ENCODE measurements at places on chromosomes 2 and 18. TPM values are rescaled to one million over a fixed set of nuclear protein-coding genes. Genes with fewer than 3 reads are reported as not detected.

DPP4 gene
- total RNA-seq, result 79.6 TPM

KRTCAP3 gene
- not detected for total RNA-seq

DNA sequence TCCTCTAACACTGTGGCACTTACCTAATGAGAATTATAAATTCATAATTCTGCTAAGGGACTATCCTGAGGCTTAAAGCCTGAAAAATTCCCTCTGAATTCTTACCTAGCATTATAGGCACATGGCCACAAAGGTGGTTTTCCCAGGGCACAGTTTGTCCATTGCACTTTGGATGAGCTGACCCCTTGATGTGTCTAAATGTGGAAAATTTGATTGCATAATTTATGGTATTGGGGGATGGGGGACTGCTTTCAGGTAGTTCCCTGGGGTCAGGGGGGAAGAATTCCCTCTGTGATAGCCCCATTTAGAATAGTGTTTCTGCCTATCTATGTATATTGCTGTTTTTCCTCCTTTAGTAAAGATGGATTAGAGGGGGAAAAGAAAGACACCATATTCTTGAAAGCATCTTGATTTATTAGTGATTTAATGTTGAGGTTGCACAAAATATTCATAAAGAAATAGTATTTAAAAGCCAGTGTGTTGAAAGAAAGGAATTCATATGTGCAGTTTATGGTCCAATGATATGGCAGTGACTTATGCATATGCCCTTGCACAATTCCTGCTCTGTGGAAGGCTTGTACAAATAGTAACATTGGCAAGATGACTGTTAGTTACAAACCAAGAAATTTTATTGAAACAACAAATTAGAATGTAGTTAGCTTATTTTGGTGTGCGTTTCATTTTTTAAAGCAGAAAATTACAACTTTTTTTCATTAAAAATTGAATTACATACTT, 8.7 kb upstream of the HTR2B start:
- DNase-seq, result no peak

DNA sequence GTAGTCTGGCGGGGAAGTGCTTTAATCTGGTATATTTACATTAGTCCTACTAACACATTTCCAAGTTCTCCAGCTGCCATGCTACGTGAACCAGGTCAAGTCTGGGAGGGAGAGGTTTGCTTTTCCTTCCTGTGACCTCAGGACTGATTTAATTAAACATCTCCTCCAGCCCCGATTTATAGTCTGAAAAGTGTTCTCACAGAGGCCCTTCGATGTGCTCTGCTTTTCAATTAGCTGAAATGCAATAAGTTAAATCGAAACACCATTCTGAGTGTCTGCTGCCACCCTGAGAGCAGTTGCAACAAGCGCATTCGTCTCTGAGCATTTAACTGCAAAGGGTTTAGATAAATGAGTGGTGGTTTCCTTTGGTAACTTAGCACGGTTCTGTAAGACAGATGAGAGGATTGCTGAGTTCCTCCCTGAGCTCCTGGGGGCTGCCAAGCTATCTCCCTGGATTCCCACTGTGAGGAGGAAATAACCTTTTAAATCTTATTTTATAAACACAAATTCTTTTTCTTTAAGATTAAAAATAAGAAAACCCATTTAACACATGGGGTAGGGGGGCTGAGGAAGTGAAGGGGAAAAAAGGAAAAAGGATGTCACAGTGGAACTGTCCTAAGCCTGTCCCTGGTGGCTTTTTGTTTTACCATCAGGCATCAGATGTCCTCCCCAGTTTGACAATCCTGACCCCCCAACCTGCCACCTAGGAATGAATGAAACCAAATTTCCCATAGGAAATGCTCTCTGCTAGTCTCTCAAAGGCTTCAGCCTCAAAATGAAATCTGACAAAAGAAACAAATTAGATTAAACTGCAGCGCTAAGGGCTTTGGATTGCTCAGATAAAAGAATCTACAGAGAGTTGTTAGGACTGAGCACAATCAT, 56.5 kb upstream of the CREB1 start:
- peak; percentile 88 for DNase-seq

DNA sequence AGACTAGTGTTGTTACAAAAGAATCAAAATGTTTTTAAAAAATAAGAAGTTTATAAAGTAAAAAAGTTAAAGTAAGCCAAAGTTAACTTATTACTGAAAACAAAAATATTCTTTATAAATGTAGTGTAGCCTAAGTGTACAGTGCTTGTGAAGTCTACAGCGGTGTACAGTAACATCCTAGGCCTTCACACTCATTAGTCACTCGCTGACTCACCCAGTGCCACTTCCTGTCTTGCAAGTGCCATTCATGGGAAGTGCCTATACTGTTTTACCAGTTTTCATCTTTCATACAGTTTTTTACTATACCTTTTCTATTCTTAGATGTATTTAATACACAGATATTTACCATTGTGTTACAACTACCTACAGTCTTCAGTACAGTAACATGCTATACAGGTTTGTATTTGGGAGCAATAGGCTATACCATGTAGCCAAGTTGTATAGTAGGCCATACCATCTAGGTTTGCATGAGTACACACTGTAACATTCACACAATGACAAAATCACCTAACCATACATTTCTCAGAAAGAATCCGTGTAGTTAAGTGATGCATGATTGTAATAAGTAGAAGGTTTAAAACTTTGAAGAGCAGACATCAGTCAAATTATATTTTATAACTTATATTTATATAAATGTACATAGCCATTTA, 13.4 kb downstream of the SERPINB7 start:
- peak; percentile 16 for DNase-seq

GRCh38 chr18:56632070-56633022, 6.0 kb downstream of the TXNL1 start:
- DNase-seq, result no peak

DPYSL5 gene
- not detected for total RNA-seq

MARS2 gene
- total RNA-seq, result 6.2 TPM

IL1R1 gene
- total RNA-seq, result 52.6 TPM

GRCh38 chr18:22563164-22563583, 145.5 kb upstream of the CTAGE1 start:
- DNase-seq, result peak; percentile 79

GRCh38 chr2:37447446-37447845, 103.0 kb downstream of the QPCT start:
- no peak for DNase-seq

VWC2L gene
- total RNA-seq, result not detected

DNA sequence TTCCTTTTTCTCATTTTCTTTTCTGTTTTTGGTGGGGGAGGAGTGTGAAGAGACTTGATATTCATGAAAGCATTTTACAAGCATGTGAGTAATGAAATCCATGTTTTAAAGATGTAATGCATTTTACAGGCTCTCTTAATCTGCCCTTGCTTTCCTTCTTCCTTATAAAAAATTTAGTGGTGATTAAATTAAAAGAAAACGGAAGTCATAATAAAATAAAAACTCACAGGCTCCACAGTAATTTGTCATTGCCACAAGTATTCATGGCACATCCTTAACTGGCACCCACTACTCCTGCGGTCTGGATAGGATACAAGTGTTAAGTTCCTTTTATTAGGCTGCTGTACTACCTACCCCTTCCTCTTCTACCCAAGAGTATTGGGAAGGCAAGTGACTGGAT, 241.2 kb downstream of the SLC4A3 start:
- no peak for DNase-seq

- no peak for DNase-seq
These were observed 14.5 kb downstream of the ACOXL start for GRCh38 chr2:110746586-110747521.
